ENCODE measurements at places on chromosomes 11 and 22. TPM values are rescaled to one million over a fixed set of nuclear protein-coding genes. Genes with fewer than 3 reads are reported as not detected.

DNA sequence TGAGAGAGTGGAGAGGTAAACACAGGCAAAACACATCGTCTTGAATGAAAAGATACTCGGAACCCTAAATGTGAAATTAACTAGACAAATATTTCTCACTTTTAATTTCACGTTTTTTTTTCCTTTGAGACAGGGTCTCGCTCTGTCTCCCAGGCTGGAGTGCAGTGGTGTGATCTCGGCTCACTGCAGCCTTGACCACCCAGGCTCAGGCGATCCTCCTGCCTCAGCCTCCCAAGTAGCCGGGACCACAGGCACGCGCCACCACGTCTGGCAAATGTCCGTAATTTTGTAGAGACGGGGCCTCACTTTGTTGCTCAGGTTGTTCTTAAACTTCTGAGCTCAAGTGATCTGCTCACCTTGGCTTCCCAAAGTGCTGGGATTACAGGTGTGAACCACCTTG is 7.4 kb upstream of the SHANK3 start:
- DNase-seq, result no peak

DNA sequence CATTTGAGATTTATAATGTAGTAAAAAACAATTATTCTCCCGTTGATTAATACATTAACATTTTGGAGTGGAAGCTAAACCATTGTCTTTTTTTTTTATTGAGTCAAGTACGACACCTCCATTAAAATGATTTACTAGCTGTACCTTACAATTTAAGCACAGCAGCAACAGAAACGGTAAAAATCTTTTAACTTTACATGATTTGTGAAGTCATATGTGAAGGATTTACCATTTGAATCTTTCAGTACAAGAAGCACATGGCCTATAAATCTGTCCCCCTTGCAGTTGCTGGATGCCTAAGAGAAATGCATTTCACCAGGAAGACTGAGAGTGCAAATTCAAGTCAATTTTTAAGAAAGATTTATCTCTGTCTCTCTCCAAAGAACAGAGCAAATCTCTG is 324.6 kb downstream of the CADM1 start:
- DNase-seq, result no peak

DNA sequence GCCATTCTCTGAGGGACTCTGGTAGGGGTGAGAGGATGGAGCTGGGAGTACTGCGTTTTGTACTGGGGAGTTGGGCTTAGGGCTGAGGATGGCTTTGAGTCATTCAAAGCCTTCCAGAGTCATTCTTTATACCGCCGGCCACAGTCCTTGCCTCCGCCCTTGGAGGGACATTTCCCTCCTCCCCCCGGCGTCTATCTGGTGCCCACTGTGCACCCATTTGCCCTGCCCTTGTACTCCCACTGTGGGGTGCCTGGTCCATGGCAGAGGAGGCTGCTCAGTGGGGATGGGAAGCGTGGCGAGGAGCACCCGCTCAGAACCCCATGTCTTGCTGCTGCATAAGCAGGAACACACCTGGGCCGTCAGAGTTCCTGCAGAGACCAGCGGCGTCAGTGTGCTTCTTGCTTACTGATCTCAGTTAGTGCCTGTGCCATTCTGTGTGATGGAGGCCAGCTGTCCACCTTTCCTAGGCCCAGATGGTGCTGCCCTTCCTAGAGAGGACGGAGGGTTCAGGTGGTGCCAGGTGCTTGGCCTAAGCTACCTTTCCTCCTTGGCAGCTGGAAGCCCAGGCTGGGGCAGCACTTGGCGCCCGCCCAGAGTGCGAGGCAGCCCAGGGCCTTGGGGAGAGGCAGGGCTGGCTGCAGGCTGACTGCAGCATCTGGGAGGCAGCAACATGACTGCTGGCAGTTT is 23.3 kb upstream of the TMEM191C start:
- DNase-seq, result peak; percentile 42

- no peak for DNase-seq
Measured at GRCh38 chr11:69945157-69945556, 125.9 kb upstream of the FGF3 start.

- no peak for DNase-seq
Measured at GRCh38 chr11:72179804-72180396, 12.0 kb upstream of the FOLR1 start.

DNA sequence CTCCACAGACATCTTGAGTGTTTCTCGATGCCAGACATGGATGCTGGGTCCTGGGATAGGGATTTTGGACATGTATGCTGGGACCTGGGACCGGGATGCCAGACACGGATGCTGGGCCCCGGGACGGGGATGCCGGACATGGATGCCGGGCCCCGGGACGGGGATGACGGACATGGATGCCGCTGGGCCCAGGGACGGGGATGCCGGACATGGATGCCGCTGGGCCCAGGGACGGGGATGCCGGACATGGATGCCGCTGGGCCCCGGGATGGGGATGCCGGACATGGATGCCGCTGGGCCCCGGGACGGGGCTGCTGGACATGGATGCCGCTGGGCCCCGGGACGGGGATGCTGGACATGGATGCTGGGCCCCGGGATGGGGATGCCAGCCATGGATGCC is 97.1 kb upstream of the NNMT start:
- no peak for DNase-seq

DNA sequence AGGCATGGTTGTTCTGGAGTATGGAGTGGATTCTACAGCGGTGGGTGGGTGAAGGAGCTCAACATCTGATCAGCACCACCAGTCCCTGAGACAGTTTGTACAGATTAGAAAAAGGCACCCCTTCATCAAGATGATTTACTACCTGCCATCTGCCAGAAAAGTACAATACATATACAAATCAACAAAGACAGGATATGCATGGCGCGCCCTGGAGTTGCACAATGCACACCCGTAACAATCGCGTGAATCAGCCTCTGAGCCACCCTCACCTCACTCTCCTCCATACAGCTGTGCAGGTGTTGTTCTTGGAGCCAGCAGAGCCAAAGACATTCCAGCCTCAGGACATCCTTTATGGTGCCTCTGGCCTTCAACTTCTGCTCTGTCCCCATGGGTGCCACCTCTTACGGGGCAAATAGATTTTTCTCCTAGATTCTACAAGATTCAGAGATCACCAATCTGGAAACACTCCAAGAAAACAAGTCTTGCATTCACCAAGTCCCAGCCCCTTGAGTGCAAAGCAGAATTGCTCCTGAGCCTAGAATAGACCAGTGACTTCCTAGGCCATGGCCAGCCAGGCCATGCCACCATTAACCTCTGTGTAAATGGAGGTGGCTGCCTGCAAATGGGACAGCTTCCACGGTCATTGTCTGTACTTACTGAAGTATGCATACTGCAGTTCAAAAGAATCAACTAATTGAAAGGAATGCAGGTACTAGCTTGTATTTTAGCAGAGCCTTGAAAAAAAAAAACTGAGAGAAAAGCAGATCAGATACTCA is 490.9 kb downstream of the SOX6 start:
- no peak for DNase-seq

GRCh38 chr11:67344264-67344663 is 9.1 kb downstream of the POLD4 start:
- DNase-seq, result no peak

DNA sequence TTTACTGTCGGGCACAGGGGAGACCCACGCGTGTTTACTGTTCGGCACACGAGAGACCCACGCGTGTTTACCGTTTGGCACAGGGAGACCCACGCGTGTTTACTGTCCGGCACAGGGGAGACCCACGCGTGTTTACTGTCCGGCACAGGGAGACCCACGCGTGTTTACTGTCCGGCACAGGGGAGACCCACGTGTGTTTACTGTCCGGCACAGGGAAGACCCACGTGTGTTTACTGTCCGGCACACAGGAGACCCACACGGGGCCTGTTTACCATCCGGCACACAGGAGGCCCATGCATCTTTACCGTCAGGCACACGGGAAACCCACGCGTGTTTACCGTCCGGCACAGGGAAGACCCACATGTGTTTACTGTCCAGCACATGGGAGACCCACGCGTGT is 525.1 kb downstream of the BRD1 start:
- peak; percentile 23 for DNase-seq

- peak; percentile 74 for DNase-seq
Measured at GRCh38 chr22:25419247-25420113, 145.0 kb upstream of the GRK3 start.

- DNase-seq, result no peak
Measured at GRCh38 chr11:27287205-27287604, 75.8 kb downstream of the CCDC34 start.

- no peak for DNase-seq
Measured at GRCh38 chr22:41028841-41029240, 63.6 kb upstream of the EP300 start.

- no peak for DNase-seq
Measured at GRCh38 chr11:118909619-118910308, 16.0 kb downstream of the BCL9L start.

DNA sequence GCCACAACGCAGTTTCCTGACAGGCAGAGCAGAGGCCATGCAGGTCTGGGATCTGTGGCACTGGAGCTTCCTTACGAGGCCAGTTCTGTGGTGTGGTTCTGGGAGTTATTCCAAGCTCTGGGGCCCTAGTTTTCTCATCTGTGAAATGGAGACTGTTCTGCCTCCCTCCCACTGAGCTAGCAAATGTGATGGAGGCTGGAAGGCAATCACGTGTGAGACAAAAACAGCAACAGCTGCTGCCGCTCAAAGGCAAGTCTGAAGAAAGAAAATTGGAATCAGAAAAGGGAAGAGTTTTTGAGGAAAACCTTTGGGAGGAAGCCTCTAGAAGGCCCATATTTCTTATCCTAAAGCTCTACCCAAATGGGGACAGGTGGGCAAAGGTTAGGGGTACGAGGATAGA is 8.3 kb upstream of the RIC3 start:
- no peak for DNase-seq

- peak; percentile 94 for DNase-seq
Measured at GRCh38 chr22:21942407-21943343, 10.0 kb downstream of the PPM1F start.

- no peak for DNase-seq
Measured at GRCh38 chr11:17314232-17314547, 37.4 kb upstream of the NCR3LG1 start.

GRCh38 chr22:37353839-37354238 is 71.5 kb downstream of the CYTH4 start:
- no peak for DNase-seq

The WNT7B gene
- total RNA-seq, result 0.19 TPM

The RTN4RL2 gene
- 1.3 TPM for total RNA-seq

The OR52D1 gene
- total RNA-seq, result not detected

The EXPH5 gene
- 2.8 TPM for total RNA-seq

The ZNF215 gene
- total RNA-seq, result 1.5 TPM

The PNPLA5 gene
- not detected for total RNA-seq

The BEST1 gene
- 1.3 TPM for total RNA-seq

The DGCR8 gene
- 12.1 TPM for total RNA-seq

The DAGLA gene
- total RNA-seq, result 5.7 TPM
